ENCODE measurements at places on chromosomes 5 and 9.

GRCh38 chr5:21263361-21263760 lies 1275.4 kb upstream of the CDH18 start:
- no peak for DNase-seq

- peak; percentile 22 for DNase-seq
Measured at GRCh38 chr5:143968071-143968878, 156.3 kb downstream of the HMHB1 start.

GRCh38 chr5:97576956-97577355 lies 393.9 kb upstream of the RIOK2 start:
- no peak for DNase-seq

- no peak for DNase-seq
Measured at GRCh38 chr9:69759021-69759420, 790 bp downstream of the PTAR1 start.

- DNase-seq = no peak
Measured at GRCh38 chr5:35046774-35047173, 975 bp downstream of the AGXT2 start.

DNA sequence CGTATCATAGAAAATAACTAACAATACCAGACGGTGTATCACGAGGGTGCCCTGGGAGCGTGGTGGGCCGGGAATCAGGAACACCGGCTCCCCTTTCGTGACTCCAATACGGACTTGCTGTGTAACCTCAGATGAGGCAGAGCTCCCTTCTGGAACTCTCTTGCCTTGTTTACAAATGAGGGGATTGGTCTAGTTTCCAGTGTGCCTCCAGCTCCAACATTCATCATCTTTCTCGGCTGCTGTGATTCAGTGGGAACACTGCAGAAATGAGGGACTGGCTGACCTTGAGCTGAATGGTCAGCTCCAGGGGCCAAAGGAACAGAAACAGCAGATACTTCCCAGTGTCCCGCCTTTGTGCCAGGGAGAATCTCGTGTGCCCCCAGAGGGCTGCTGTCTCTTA lies 22.6 kb upstream of the TGFBI start:
- no peak for DNase-seq

GRCh38 chr9:2015581-2016407 lies 647 bp downstream of the SMARCA2 start:
- peak; percentile 13 for DNase-seq

GRCh38 chr5:156094001-156094400 lies 233.0 kb upstream of the SGCD start:
- DNase-seq = no peak

DNA sequence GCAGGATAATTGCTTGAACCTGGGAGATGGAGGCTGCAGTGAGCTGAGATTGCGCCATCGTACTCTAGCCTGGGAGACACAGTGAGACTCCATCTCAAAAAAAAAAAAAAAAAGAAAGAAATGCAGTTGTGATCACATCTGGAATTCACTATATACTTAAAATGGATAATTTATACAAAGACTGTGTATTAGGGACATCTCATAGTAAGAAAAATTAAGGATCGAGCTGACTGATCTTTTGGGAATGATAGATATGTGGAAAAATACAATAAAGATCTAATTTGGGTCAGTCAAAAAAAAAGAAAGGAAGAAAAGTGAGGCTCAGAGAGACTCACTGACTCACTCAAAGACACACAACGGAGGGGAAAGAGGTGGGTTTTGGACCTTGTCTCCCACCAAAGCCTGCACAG lies 73.2 kb upstream of the STXBP1 start:
- no peak for DNase-seq

GRCh38 chr9:133103183-133103986 lies 17.7 kb downstream of the RALGDS start:
- DNase-seq = peak; percentile 34

- DNase-seq = no peak
Measured at GRCh38 chr9:31347082-31347617, 1037.3 kb upstream of the ACO1 start.

- DNase-seq = no peak
Measured at GRCh38 chr9:85995599-85995998, 54.7 kb downstream of the NAA35 start.

GRCh38 chr9:7403839-7404487 lies 395.6 kb downstream of the DMAC1 start:
- DNase-seq = no peak

Data from HepG2 (cell line).